ENCODE measurements at places on chromosomes 16 and 17.
A peak's percentile ranks its signal among the peaks of the same experiment; 100 is the strongest.

DNA sequence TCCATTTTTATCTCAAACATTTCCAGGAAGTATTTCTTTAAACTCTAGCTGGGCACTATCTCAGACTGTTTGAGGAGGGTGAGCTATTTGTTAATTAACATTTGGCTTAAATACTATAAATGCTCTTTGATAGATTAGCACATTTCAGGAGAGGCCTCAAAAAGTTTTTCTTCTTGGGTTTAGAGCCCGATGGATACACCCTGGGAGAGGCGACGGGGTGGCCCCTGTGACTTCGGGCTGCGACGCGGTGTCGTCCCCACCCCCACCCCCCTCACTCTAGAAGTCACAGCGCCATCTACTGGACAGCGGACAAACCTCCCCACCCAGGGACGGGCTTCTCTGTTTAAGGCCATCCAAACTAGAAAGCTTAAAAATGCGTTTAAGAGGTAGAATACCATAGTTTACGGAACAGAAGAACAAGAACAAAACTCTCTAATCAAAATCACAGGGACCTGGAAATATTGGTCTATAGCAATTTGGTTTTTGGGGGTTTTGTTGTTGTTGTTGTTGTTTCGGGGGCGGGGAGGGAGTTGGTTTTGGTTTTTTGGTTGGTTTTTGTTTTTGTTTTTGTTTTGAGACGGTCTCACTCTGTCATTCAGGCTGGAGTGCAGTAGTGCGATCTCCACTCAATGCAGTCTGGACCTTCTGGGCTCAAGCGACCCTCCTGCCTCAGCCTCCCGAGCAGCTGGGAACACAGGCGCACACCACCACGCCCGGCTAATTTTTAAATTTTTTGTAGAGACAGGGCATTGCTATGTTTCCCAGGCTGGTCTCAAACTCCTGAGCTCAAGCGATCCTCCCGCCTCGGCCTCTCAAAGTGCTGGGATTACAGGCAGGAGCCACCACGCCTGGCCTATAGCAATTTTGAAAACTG, 254.4 kb downstream of the C16orf95 start:
- no peak for DNase-seq

DNA sequence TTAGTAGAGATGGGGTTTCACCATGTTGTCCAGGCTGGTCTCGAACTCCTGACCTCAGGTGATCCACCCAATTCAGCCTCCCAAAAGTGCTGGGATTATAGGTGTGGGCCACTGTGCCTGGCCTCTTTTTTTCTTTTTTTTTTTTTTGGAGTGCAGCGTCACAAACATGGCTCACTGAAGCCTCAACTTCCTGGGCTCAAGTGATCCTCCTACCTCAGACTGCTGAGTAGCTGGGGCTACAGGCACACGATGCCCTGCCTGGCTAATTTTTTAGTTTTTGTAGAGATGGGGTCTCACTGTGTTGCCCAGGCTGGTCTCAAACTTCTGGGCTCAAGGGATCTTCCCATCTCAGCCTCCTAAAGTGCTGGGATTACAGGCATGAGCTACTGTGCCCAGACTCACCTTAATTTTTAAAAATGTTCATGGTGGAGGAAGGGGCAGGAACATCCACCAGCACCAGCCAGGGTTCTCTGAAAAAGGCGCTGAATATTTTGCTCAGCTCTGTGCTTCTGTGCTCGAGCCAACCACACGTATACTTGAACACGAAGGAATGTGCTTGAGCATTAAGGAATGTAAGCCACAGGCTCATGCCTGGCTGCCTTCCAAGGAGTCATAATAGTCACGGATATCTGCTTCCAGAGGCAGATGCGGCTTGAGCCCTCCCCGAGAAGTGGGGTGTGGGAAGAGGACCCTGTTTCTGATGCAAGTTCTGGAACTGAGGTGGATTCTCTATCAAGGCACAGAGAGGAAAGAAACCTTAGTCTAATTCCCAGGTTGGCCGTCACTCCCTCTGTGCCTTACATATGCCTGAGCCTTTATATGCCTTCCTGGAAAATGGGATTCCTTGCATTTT, 65.5 kb upstream of the CREBBP start:
- no peak for DNase-seq

DNA sequence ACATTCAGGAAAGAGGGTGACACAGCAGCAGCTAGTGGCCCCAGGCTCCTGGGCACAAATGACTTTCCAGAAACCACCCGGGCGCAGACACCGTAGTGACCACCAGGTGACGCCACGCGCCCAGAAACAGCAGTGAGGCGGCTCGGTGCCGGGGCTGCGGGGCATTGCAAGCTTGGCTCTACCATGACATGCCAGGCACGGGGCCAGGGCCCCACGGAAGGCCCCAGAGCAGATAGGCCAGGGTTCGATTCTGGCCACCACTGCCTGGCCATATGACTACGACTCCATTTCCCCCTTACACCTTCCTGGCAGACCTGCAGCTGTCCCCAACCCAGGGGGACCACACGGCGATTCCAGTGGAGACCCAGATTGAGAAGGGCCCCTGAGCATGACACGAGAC, 6.7 kb downstream of the RHBDF1 start:
- peak; percentile 74 for DNase-seq

DNA sequence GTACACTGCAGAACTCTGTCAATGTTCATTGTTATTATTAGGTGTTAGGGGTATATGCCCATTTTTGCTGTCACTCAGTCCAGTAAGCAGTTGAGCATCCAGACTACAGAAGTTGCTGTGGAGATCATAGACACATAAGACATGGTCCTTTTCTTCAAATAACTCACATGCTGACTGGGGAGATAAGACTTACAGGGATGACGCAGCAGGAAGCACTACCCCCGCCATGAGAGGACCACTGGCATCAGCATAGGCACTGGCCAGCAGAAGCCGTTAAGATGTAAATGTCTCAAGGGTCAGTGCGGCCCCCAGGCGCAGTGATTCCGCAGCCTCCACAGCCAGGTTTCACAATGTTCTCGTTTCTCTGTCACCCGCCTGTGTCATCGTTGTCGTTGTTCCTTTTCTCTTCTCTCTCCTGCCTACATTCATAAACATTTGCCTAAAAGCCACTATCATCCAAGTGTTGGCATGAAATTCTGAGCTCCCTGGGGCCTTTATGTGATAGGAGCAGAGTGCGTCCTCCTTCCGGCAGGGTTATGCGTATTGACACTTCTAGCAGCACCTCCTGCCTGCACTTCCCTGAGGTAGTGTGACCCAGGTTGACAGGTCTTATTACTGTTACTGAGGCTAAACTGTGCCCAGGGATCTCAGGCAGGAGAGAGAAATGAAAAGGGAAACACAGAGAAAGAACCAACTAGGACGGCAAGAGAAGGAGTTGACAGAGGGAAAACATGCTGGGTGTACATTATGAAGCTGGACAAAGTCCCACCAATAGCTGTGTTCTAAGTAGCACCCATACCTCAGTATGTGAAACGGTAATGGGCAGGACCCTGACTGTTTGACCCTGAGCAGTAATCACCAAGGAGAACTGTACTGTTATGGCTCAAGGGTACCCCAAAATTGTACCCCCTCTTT, 17.9 kb downstream of the TANGO6 start:
- no peak for DNase-seq

DNA sequence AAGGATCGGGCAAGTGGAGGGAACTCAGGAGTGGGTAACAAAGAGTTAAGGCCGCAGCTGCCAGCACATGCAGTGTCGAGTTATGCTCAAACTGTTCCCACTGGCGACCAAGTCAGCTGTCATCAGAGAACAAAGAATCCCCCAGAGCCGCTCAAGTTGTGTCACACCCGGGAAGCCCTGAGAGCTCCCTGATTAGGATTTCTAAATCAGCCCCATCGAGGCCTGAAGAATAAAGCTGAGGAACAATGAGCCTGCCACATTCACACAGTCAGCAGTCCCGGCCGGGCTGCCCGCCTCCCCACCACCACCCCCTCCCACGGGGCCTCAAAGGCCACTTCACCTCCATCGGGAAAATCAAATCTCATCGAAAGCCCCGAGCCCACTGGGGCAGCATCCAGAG, 84.5 kb downstream of the SOX9 start:
- DNase-seq: peak; percentile 27

DNA sequence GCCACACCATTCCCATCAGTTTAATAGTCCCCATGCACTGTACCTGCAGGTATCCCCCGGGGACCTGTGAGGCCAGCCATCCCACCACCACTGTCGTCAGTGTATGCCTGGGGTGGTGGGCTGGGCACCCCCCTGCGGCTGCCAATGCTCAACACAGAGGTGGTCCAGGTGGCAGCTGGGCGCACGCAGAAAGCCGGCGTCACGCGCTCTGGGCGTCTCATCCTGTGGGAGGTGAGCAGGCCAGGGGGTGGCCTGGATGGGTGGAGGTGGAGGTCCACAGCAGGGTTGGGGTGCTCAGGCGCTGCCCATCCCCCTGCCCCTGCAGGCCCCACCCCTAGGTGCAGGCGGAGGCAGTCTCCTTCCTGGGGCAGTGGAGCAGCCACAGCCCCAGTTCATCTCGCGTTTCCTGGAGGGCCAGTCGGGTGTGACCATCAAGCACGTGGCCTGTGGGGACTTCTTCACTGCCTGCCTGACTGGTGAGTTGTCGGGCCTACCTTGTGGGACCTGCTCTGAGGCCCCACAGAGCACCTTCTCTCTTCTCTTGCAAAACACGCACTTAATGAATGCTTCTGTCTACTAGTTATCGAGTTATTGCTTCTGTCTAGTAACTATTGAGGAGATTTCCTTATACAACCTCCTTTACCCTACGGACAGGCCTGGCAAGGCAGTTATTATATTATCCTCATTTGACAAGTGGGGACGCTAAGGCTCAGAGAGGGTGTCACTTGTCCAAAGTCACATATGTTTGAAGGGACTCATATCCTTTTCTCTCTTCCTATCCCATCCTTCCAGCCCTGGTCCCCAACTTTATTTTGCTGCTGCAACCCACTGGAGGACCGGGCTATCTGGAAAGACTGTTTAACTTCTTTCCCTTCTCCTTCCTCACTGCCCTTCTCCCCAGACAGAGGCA, 5.8 kb upstream of the TRAF4 start:
- no peak for DNase-seq

DNA sequence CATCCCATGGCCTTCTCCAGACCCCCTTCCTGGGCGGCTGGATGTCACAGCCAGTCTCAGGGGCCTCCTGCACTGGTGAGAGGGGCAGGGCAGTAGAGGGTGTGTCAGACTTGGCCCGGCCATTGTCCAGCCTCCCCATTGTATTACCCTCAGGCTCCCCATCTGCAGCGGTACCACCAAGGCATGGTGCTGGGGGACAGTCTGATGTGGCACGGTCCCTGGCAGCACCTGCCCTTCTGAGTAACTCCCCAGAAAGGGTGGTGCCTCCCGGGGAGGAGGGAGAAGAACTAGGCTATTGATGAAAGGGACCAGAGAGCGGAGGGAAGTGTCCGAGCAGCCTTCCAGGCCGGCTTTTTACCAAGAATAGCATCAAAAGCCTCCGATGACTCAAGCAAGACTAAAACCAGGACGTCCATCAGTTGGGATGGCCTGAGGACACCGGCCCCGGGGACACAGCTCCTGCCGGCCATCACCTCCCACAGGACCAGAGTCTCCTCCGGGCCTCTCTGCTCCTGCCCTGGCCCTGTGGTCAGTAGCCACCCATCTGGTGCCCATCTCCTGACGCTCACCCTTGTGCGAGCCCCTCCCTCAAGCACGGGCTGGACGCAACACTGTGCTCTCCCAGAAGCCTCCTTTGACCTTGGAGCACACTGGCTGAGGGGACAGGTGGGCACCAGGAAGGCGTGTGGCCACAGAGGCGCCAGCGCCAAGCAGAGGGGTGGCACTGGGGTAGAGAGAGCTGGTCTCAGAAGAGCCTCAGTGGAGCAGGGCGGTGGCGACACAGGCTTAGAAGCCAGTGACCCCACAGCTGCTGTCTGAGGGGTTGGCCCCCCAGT, 5.8 kb upstream of the CPNE7 start:
- DNase-seq: no peak

- no peak for DNase-seq
Observed at GRCh38 chr16:86002178-86002900, 103.4 kb downstream of the IRF8 start.

DNA sequence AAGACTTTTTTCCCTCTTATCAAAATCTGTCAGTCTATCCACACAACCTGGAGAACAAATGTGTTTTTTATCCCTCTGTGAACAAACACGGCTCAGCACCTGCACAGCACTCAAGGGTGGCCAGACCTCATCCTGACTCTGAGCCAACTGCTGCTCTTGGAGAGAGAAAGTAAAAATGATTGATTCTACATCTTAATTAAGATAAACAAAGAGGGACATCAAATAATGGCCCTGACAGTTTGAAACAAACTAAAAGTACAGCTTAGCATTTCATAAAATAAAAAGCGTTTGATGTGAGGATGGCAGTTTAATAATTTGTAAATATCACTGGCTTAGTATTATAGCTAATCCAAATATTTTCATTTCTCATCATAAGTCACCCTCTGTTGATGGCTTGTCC, 106.2 kb downstream of the SNX11 start:
- no peak for DNase-seq

DNA sequence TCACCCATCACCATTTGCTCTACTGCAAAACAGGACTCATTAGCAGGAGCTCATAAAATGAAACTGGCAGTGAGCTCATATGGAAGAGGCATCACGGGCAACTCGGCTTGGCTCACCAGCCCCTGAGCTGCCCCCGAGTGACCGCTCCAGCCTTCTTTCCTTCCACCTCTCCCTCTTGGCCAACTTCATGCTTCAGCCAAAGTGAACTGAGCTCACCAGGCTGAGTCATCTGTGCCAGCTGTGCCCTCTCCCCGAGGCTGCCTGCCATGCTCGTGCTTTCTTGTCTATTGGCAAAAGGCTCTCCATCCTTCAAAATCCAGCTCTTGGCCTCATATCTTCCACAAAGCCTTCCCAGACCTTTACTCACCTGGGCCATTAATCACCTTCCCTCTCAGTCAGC, 391.4 kb downstream of the WWOX start:
- DNase-seq: no peak

DNA sequence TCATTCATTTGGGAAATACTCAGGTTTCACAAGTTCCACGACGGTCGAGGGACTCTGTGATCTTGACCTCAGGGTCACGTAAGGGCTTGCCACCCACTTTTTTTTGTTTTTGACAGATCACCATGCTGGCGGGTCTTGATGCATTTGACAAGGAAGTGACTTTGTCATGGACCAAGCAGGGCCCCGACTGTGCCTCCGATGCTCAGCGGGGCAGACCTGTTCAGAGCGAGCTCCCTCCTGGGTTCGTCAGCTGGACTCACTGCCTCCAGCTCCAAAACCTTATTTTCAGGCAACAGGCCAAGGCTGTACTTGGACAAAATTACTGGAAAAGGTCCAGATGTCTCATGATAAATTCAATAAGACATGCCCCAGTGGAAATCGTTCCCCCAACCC, 9.0 kb upstream of the CLEC18A start:
- DNase-seq: no peak

DNA sequence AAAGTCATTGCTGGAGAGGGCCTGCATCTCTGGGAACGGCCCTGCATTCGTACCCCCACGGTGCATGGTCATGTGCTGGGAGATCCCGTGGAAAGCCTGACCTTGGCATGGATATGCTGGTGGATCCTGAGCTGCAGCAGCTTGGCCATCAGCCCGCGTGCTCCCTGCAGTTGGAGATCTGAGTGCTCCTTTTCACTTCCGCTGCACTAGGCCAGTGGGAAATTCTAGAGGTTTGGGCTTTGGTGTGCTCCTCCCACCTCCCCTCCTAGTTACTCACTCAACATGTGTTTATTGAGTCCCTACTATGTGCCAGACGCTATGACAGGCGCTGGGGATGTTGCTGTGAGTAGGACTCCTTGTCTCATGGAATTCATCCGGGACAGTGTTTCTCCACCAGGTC, 91.1 kb downstream of the RGS9 start:
- no peak for DNase-seq

Measured in amygdala (tissue), 56 donors.